GM23248 (cell line): ENCODE measurements at places on chromosomes 4 and X. TPM values are rescaled to one million over a fixed set of nuclear protein-coding genes. Genes with fewer than 3 reads are reported as not detected.

DNA sequence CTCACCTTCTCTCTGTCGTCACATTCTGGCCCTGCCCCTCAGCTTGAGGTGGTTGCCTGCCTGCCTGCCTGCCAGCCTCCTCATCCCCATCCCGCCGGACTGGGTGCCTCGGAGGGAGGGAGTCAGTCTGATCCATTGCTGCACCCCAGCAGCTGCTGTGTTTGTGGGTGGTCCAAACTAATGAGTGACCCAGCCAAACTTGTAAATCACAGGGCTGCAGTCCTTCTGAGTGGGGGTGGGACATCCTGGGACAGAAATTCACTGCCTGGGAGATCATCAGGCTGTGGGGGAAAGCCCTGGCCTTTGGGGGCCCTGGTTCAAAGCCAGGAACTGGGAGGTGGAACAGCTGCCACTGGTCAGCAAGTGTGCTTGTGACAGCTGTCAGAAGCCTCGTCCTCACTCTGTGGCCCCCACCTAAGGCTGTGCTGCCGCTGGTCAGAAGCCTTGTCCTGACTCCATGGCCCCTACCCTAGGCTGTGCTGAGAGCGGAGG is 5.6 kb downstream of the GPR78 start:
- H3K27ac ChIP-seq, result no peak overlapping the region
- DNase-seq, result no peak
- no peaks in the 10 kb centered on the region for H3K36me3 ChIP-seq
- H3K27me3 ChIP-seq, result peaks cover 23% of the 10 kb centered on the region
- peaks cover 12% of the 10 kb centered on the region for H3K4me1 ChIP-seq
- H3K4me3 ChIP-seq, result no peak overlapping the region

RBM46 gene
- 0.32 TPM in 1 of 2 replicates, not detected in the other for total RNA-seq

DNA sequence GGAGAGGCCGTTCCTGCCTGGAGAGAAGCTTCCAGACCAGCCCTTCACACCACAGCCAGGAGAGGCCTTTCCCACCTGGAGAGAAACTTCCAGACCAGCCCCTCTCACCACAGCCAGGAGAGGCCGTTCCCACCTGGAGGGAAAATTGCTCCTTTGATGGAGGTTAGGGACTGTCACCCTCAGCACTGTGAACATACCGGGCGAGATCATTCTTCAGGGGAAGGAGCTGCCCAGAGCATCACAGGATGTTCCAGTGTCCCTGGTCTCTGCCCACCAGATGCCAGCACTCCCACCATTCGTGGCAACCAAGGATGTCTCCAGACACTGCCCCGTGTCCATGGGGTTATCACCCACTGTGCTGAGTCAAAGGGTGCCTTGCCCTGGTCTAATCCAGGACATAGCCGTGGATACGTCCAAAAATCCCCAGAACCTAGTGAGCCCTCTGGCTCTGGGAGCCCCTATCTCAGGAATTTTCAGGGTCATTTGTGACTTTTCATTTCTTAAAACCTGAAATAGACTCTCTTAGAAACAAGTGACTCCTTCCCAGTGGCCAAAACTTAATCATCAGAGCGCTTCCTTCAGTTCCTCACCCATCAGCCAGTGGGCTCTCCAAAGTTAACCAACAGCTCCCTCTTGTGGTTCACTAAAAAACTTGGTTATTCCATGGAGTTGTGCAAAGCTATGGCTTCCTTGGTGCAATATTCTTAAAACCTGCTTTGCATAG is 80.2 kb downstream of the CRMP1 start:
- no peaks in the 10 kb centered on the region for H3K4me1 ChIP-seq
- no peak overlapping the region for H3K4me3 ChIP-seq
- H3K36me3 ChIP-seq, result peaks cover 30% of the 10 kb centered on the region
- H3K27me3 ChIP-seq, result no peaks in the 10 kb centered on the region

SPARCL1 gene
- not detected in 2 replicates for total RNA-seq

- peak overlapping the region; percentile 86 for H3K4me3 ChIP-seq
- H3K27ac ChIP-seq, result peak overlapping the region; percentile 59
- H3K36me3 ChIP-seq, result no peaks in the 10 kb centered on the region
These were observed 859 bp downstream of the SMARCA1 start for GRCh38 chrX:129522184-129523078.

- H3K4me3 ChIP-seq, result no peak overlapping the region
- no peaks in the 10 kb centered on the region for H3K36me3 ChIP-seq
- H3K4me1 ChIP-seq, result peaks cover 21% of the 10 kb centered on the region
- H3K27ac ChIP-seq, result no peak overlapping the region
- no peak for DNase-seq
- H3K27me3 ChIP-seq, result no peaks in the 10 kb centered on the region
These were observed 105.0 kb downstream of the TBL1X start for GRCh38 chrX:9569876-9570301.

DNA sequence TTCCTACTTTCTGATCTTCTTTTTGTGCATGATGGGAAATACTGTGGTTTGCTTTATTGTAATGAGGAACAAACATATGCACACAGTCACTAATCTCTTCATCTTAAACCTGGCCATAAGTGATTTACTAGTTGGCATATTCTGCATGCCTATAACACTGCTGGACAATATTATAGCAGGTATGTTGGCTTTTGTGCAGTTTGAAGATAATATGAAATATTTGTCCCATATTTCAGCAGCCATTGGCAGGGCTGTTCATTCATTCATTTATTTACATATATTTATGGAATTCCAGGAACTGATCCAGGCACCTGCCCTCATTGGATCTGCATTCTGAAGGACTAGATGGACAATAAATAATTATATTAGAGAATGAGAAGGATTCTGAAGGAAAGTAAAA is 96.9 kb downstream of the NPFFR2 start:
- no peaks in the 10 kb centered on the region for H3K27me3 ChIP-seq
- no peaks in the 10 kb centered on the region for H3K4me1 ChIP-seq
- no peaks in the 10 kb centered on the region for H3K36me3 ChIP-seq
- no peak overlapping the region for H3K27ac ChIP-seq
- DNase-seq, result no peak
- H3K4me3 ChIP-seq, result no peak overlapping the region

DNA sequence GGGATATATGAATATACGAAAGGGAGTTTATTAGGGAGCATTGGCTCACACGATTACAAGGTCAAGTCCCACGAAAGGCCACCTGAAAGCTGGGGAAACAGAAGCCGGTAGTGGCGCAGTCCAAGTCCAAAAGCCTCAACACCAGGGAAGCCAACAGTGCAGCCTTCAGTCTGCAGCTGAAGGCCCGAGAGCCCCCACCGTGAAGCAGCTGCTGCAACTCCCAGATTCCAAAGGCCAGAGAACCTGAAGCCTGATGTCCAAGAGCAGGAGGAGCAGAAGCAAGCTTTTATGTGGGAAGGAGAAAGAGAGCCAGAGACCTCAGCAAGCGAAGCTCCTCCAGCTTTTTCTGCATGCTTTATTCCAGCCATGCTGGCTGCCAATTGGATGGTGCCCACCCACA is 275.8 kb downstream of the PTTG2 start:
- DNase-seq, result no peak
- peaks cover 12% of the 10 kb centered on the region for H3K4me1 ChIP-seq
- H3K27me3 ChIP-seq, result no peaks in the 10 kb centered on the region
- H3K36me3 ChIP-seq, result no peaks in the 10 kb centered on the region
- no peak overlapping the region for H3K4me3 ChIP-seq
- H3K27ac ChIP-seq, result no peak overlapping the region

GRCh38 chrX:106039920-106040319 is 1.4 kb upstream of the SERPINA7 start:
- DNase-seq, result no peak
- no peaks in the 10 kb centered on the region for H3K36me3 ChIP-seq
- H3K4me3 ChIP-seq, result no peak overlapping the region
- H3K27me3 ChIP-seq, result no peaks in the 10 kb centered on the region

- no peak overlapping the region for H3K4me3 ChIP-seq
- H3K27ac ChIP-seq, result no peak overlapping the region
- no peaks in the 10 kb centered on the region for H3K27me3 ChIP-seq
These were observed 2176.7 kb upstream of the AGA start for GRCh38 chr4:179618966-179619365.

DNA sequence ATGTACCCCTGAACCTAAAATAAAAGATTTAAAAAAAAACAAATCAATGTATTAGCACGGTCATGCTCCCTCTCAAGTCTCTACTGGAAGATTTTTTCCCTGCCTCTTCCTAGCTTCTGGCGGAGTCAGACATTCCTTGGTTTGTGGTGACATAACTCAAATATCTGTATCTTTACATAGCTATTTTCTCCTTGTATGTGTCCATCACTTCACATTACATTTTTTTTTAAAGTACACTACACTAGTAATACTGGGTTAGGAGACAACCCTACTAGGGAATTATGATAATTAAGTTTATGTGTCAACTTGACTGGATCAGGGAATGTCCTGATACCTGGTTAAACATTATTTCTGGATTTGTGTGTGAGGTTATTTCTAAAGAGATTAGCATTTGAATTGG is 1197.9 kb downstream of the TECRL start:
- no peak overlapping the region for H3K27ac ChIP-seq
- no peak overlapping the region for H3K4me3 ChIP-seq

- H3K4me1 ChIP-seq, result no peaks in the 10 kb centered on the region
- no peak overlapping the region for H3K27ac ChIP-seq
- no peak for DNase-seq
- H3K36me3 ChIP-seq, result no peaks in the 10 kb centered on the region
These were observed 117.3 kb downstream of the ENPP6 start for GRCh38 chr4:184100297-184100885.

- no peak overlapping the region for H3K27ac ChIP-seq
- H3K4me3 ChIP-seq, result no peak overlapping the region
- no peaks in the 10 kb centered on the region for H3K36me3 ChIP-seq
- H3K27me3 ChIP-seq, result no peaks in the 10 kb centered on the region
- DNase-seq, result no peak
These were observed 50.8 kb downstream of the ANAPC10 start for GRCh38 chr4:145047151-145047550.

GRCh38 chr4:177479063-177479462 is 36.8 kb upstream of the AGA start:
- no peak overlapping the region for H3K4me3 ChIP-seq
- DNase-seq, result no peak
- H3K4me1 ChIP-seq, result peaks cover 48% of the 10 kb centered on the region
- 0 out of 2 replicates have a peak overlapping the region, but pooled peaks have one; percentile 3 for H3K27ac ChIP-seq
- H3K27me3 ChIP-seq, result no peaks in the 10 kb centered on the region

DNA sequence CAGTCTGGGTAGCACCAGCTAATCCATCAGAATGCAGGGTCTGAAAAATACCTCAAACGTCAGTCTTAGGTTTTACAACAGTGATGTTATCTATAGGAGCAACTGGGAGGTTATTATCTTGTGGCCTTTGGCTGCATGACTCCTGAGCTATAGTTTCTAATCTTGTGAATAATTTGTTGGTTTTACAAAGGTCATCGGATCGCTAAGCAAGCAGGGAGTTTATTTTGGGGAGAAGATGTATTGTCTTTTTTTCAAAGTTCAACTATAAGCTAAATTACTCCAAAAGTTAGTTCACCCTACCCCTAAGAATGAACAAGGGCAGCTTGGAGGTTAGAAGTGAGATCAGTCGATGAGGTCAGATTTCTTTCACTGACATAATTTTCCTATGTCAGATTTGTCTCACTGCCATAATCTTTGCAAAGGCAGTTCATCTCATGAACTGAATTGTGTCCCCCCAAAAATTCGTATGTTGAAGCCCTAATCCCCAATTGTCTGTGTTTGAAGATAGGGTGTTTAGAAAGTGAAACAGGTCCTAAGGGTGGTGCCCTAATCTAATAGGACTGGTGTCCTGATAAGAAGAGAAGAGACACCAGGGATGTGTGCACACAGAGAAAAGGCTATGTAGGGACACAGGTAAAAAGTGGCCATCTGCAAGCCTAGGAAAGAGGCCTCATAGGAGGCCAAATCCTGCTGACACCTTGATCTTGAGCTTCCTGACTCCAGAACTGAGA is 175.8 kb upstream of the GALNT7 start:
- no peaks in the 10 kb centered on the region for H3K36me3 ChIP-seq
- 0 out of 2 replicates have a peak, but pooled peaks cover 1% of the 10 kb centered on the region for H3K4me1 ChIP-seq
- no peak for DNase-seq

OPN1MW gene
- total RNA-seq, result not detected in 2 replicates

GRCh38 chr4:166506051-166506450 is 633.0 kb downstream of the TLL1 start:
- H3K4me1 ChIP-seq, result no peaks in the 10 kb centered on the region
- no peaks in the 10 kb centered on the region for H3K36me3 ChIP-seq
- no peak for DNase-seq
- no peak overlapping the region for H3K27ac ChIP-seq
- no peak overlapping the region for H3K4me3 ChIP-seq
- H3K27me3 ChIP-seq, result no peaks in the 10 kb centered on the region

CTAG1B gene
- not detected in 2 replicates for total RNA-seq

DNA sequence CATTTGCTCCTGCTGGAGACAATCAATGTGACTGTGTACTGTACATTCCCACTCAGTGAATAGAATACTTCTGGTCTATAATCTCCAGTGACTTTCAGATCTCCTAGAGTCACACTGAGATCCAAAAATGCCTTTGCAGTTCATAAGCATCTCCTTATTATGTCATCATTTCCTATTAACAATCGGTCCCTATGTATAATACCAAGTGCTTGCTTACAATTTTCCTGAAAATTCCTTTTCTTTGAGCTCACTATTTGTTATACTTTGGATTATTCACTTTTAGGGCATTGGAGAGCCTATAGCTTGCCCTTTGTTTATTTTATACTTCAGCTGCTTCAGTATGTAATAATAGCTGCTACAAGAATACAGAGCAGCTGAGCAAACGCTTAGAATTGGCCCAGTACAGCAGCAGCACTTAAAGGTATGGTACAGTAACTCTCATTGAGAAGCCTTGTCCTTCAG is 313.0 kb downstream of the DCTD start:
- 0 out of 2 replicates have a peak, but pooled peaks cover 5% of the 10 kb centered on the region for H3K4me1 ChIP-seq
- H3K4me3 ChIP-seq, result no peak overlapping the region
- no peaks in the 10 kb centered on the region for H3K36me3 ChIP-seq
- DNase-seq, result peak; percentile 30
- H3K27me3 ChIP-seq, result no peaks in the 10 kb centered on the region

MTNR1A gene
- total RNA-seq, result not detected in 2 replicates

DNA sequence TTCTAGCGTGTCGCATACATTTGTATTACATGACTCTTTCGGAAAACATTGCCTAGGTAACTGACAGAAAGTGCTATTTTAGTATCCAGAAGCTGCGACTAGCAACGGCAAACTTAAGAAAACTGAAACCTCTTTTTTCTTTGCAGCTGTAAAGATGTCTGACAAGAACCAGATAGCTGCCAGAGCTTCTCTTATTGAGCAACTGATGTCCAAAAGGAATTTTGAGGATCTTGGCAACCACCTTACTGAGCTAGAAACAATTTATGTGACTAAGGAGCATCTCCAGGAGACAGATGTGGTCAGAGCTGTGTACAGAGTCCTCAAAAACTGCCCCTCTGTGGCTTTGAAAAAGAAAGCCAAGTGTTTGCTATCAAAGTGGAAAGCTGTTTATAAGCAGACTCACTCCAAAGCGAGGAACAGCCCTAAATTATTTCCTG is 9.4 kb downstream of the TCEANC start:
- no peaks in the 10 kb centered on the region for H3K36me3 ChIP-seq
- H3K27me3 ChIP-seq, result no peaks in the 10 kb centered on the region
- DNase-seq, result peak; percentile 84
- H3K4me1 ChIP-seq, result peaks cover 35% of the 10 kb centered on the region

GRCh38 chrX:53281963-53282695 is 745 bp upstream of the IQSEC2 start:
- H3K4me1 ChIP-seq, result peaks cover 15% of the 10 kb centered on the region
- H3K27me3 ChIP-seq, result no peaks in the 10 kb centered on the region
- peak overlapping the region; percentile 67; the same call in 1 of the 2 replicates for H3K4me3 ChIP-seq
